ENCODE measurements at places on chromosomes 5 and 9.

DNA sequence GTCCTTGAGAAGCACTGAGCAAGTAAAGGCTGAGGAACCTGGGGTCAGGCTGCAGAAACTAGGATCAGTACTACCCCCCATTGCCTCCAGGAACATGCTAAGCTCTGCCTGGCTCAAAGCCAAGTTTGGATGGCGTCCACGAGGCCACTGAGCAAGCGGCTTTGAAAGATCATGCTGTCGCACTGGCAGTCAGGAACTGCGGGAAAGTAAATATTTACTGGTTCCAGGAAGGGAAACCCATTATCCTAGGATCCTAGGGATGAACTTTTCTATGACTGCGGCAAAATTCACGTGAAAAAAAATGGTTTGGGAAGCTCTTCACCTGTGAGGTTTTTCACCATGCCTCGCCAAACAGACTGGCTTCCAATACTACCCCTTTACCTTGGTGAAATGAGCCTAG, 75.3 kb upstream of the PJA2 start:
- DNase-seq: no peak

- DNase-seq: no peak
These were observed 92.7 kb downstream of the COL5A1 start for GRCh38 chr9:134734270-134734669.

DNA sequence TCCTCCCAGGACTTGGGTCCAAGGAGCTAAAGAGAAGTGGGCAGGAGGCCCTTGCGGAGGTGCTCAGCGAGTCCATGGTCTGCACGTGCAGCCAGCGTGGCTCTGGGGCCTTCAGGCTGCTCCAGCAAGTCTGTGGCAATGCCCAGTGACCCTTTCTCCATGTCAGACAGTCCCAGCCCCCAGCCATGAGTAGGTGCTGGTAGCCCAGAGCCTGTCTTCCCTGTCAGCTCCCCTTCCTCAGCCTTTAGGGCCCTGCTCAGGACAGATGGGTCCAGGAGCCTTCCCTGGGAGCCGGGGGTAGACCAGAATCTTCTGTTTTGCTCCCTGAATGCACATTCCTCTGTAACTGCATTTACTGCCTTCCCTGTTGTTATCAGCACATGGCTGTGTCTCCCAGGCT, 147.2 kb upstream of the IRX2 start:
- DNase-seq: no peak

GRCh38 chr5:172714491-172715420, 56.2 kb downstream of the DUSP1 start:
- peak; percentile 22 for DNase-seq

- no peak for DNase-seq
These were observed 107.3 kb upstream of the SARDH start for GRCh38 chr9:133845440-133845839.

GRCh38 chr5:112239996-112240395, 179.1 kb downstream of the EPB41L4A start:
- no peak for DNase-seq

GRCh38 chr9:123867034-123867433, 62.9 kb downstream of the DENND1A start:
- DNase-seq: no peak

- DNase-seq: no peak
These were observed 126.9 kb downstream of the PALM2AKAP2 start for GRCh38 chr9:109906766-109907382.

- DNase-seq: no peak
These were observed 164.2 kb downstream of the MACROH2A1 start for GRCh38 chr5:135234666-135235401.

DNA sequence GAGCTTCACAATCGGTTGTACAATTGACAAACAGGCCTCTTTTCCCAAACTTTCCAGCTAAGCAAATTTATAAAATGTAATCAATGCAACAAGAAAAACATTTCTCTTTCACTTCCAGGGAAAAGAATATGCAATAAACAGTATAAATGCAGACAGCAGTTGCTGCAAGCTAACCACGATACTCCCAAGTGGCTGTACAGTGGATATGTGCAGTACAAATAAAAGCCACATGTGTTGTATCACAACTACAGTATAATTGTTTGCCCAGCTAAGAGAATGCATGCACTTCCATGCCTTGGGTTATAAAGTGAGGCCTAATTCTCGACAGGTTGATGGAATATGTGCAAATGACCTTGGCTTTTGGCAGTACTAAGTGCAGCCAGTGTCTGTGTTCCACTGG, 16.7 kb upstream of the PDCL start:
- no peak for DNase-seq

- DNase-seq: no peak
These were observed 292.4 kb downstream of the CD180 start for GRCh38 chr5:66904189-66904588.

GRCh38 chr9:134356496-134357470, 30.5 kb downstream of the RXRA start:
- DNase-seq: no peak

DNA sequence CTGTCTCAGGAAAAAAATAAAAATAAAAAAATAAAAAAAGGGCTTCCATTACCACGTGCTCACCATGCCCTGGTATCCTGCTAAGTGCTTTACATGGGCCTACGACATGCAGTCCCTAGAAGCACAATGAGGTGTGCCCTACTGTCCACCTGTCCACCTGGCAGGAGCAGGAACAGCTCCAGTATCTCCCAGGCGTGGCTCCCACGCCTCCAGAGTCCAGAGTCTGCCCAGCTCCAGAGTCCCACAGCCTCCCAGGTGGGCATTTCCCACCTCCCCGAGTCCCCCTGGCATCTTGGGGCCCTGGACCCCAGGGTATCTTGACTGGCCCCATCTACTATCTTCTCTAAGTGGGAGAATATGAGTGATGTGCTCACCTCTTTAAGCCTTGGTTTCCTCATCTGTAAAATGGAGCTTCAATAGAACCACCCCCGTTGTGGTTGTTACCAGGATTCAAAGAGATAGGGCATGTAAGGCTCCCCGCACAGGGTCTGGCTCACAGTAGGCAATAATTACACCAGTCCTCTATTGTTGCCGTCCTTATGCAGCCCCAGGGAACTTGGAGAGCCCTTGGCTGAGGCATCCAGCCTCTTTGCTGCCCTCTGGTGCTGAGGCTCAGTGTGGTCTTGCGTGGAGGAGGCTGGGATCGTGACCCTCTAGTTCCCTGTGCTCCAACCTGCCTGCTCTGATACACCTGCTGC, 8.9 kb downstream of the CXCL14 start:
- no peak for DNase-seq

DNA sequence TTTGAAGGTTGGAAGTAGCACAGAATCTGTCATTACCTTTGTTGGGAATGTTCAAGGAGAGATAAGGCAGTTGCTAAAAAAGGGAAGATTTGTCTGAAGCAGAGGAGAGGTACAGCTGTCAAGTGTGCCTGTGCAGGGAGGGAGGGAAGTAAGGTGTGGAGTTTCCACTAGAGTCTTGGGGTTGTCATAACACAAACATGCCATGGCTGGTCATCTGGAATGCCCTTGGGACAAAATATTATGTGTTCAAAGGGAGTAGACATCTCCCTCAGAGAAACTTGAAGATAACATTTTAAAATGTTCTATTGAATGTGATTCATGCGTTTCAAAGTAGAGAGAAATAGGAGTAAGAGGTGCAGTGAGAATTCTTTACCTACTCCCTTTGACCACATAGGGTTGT, 95.0 kb downstream of the MUSK start:
- no peak for DNase-seq
